ENCODE measurements at places on chromosomes 5 and 9. TPM values are rescaled to one million over a fixed set of nuclear protein-coding genes. Genes with fewer than 3 reads are reported as not detected.

GRCh38 chr5:95369782-95370181 is 21.4 kb upstream of the FAM81B start:
- no peak for DNase-seq

DNA sequence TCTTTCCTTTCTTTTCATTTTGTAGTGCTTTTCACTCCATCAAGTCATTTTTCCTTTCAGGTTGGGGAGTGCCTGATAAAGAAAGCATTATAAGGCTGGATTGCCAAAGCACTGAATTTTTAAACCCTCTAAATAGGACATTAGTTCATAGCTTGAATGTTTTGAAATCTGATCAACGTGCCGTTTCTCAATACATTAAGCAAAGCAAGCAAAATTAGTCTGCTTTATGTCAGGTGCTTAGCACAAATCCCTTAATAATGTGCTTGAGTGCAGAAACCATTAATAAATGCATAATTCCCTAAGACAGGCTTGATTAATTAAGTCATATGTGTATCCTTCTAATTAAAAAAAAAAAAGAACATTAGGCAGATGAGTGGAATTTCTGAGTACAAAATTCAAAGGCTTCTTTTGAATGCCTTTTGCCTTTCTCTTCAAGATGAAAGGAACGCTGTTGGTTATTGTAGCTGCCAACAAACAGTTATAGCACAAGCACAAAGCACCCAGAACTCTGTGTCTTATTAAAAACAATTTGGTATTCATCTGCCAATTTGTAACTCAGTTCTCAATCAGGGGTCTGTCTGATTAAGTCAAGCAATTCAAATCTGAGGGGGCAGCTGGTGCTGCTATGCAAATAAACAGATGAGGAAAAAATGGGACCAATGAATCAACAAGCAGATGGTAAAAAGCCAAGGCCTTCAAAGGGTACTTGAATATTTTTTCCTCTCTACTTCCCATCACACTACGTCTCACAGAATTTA is 233.7 kb downstream of the TLE1 start:
- no peak for DNase-seq

Gene PCDH12
- total RNA-seq = 20.1 TPM

Gene GNA14
- total RNA-seq = 5.9 TPM

DNA sequence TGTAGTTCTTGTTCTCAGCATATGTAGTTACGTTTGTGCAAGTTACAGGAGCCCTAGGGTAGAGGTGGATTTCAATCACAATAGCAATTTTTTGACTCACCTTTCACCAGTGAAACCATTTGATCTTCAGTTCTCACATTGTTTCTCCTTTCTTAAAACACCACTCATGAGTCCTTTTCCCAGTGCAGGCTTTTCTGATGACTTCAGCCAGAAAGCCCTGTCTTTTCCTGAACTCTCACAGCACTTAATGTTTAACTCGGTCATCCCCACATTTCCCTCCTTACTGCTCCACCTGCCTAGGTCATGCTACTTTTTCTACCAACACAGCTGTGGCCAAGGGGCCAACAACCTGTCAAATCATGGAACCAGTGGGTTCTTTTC is 37.9 kb downstream of the ARHGEF28 start:
- DNase-seq = no peak

- no peak for DNase-seq
Observed at GRCh38 chr5:206406-206805, 11.5 kb downstream of the CCDC127 start.

- DNase-seq = no peak
Observed at GRCh38 chr5:16137177-16137576, 42.4 kb downstream of the MARCHF11 start.

All from tongue (tissue), 3 donors.